ENCODE measurements at places on chromosomes 7 and 10.

GRCh38 chr10:83459124-83459523 is 680.2 kb upstream of the GHITM start:
- DNase-seq, result no peak

GRCh38 chr7:128855559-128855958 is 7.1 kb upstream of the ATP6V1F start:
- no peak for DNase-seq

DNA sequence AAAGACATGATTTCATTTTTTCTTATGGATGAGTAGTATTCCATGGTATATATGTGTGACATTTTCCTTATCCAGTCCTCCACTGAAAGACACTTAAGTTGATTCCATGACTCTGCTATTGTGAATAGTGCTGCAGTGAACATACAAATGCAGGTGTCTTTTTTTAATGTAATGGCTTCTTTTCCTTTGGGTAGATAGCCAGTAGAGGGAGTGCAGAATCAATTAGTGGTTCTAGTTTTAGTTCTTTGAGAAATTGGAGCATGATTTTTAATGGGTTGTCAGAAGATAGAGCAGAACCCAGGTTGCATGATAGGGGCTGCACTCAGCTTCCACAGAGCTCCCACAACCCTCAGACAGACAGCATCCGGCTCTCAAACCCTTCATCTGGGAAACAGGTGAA is 152.9 kb upstream of the PLXDC2 start:
- no peak for DNase-seq

DNA sequence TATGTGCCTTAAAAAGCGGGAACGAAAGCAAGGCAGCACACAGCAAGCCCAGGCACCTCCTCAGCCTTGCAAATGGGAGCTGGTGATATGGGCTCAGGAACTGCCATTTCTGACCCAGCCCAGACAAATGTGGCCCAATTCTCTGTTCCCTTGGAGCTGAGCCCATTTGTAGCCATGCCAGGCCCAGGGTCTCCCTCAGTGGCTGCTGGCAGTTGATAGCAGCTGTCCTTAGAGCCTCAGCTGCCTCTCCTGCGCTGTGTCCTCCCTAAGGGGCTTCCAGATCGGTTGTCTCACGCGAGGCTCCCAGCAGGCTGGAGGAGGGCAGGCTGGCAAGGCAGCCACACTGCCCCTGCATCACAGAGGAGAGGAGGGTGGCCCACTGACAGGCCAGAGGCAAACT is 275.8 kb downstream of the KCNMA1 start:
- DNase-seq, result no peak

DNA sequence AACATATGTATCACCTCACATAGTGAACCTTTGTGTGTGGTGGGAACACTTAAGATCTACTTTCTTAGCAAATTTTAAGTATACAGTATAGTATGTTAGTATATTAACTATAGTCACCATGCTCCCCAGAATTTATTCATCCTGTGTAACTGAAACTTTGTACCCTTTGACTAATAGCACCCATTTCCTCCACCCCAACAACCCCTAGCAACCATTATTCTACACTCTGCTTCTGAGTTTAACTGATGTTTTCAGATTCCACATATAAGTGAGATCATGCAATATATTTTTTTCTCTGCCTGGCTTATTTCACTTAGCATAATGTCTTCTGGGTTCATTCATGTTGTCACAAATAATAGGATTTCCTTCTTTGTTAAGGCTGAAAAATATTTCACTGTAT is 6.9 kb upstream of the VWDE start:
- DNase-seq, result no peak

- no peak for DNase-seq
These were observed 1159.5 kb downstream of the CNTNAP2 start for GRCh38 chr7:147276106-147276505.

DNA sequence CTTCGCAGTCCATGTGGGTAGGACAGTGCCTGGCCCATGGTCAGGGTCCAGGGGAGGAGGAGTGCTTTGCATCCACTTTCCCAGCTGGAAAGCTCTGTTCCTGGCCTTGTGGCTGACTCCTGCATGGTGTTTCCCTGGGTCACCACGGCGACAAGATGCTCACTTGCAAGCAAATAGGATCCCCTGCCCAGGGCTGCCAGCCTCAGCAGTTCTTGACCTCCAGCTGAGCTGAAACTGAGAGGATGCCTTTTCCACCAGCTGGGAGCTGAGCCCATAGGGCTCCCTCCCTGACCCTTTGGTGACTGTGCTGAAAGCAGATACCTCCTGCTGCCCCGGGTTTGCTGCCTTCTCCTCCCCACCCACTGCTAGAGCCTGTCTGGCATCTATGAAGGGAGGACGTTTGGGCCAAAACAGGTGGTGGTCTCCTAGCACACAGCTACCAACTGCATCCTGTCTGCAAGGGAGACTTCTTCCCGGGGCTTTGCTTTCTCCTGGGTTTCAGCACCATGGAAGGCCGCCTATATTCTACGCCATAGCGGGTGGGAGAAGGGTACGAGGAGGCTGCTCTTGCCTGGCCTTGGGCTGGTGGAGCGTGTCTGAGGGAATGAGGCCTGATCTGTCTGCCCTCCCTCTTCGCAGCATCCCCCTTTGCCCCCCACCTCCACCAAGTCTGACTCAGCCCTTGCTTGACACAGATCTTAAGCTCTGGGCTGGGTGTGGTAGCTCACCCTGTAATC is 34.4 kb downstream of the UBTD1 start:
- DNase-seq, result no peak

GRCh38 chr7:130740606-130741005 is 6.6 kb upstream of the KLF14 start:
- no peak for DNase-seq

DNA sequence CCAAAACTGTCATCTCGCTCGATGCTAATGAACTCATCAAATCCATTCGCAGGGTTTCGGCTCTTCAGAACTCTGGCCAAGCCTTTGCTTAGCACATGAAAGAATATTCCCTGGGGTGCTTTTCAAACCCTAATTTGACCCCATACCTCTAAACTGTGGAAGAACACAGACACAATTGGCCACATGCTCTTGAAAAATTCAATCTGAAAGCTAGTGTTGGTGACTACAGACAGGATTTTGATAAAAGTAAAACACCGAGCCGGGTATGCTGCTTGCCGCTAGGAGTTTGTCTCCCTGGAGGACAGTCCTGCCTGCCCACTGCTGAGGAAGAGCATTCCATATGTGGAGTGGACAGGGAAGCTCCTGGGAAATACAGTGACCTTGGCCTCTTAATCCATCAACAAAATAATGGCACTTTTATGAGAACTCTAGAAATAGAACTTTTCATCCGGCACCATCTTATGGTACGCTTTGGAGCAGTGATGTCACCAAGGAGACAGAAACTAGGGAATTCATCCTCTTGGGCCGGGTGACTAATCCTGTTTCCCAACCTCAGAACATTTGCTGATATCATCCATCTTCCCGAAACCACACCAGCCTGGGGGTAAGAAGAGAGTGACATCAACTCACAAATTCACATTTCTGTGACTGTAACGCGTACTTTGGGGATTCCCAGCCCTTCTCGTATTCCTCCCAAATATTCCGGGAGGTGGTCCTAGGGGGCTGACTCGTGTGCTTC is 34.2 kb downstream of the MTURN start:
- DNase-seq, result no peak

GRCh38 chr7:27155816-27156507 is 513 bp downstream of the HOXA7 start:
- no peak for DNase-seq

GRCh38 chr7:106346678-106347217 is 62.0 kb upstream of the NAMPT start:
- no peak for DNase-seq

DNA sequence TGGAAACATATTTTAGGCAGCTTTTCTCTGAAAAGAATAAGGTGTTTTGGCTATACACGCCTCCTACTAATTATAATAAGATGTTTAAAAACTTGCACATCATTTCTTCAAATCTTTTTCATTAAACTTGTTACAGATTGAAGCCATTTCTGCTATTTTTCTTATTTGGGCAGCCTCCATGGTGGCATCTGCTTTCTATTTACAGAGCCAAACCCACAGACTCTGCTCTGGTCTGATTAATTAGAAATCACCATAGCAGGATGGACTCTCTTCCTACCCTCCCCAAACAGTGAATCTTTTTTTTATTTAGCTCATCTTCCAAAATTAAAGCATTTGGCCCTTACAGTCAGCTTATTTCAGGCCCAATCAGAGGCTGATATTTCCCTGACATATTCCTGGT is 85.7 kb upstream of the AOAH start:
- DNase-seq, result no peak

DNA sequence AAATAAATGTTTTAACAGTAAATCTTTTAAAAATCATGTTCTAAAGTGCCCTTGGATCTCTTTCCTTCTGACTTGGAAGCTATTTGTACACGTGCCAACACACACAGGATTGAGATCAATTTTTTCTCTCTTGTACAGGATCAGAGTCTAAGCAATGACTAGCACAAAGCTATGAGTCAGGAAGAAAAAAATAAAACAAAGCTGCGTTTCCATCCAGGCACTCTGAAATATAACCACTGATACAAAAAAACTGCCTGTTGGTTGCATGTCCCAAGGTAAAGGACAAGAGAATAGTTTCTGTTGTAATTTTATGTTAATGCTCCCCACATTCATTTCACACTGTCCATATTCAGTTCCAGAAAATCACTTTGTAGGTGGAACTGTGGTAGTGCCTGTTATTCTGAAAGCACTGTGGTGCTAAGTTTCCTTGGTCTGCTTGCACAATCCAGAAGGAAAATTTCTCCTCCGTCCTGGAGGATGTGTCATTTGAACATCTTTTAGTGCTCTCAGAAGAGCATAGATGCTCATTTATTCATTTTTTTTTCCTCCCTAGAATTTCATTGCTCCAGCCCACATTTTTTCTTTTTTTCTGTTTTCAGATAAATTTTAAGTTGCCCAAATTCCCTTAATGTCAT is 113.4 kb downstream of the PLXDC2 start:
- no peak for DNase-seq

- no peak for DNase-seq
These were observed 45.6 kb downstream of the SMURF1 start for GRCh38 chr7:99098286-99098823.

DNA sequence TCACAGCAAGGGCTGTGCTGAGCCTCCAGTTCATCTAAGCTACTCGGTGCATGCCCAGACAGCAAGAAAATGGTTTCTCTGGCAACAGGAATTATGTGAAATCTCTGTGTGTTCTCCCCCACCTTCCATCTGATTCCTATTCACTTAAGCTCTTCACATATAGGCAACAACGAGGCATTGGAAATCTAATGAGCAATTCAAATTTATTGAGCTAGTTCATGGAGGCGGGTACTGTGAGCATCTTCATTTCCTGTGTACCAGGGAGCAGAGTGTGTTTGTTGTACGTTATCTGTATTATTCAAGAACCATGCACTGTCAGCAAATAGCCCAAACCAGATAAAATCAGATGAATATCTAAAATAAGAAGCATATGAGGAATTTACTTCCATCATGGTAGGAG is 739.1 kb downstream of the MAGI2 start:
- DNase-seq, result no peak

GRCh38 chr7:39987641-39988347 is 37.7 kb downstream of the CDK13 start:
- no peak for DNase-seq

Data from activated T-helper 1 cell treated with anti-CD3 and anti-CD28 coated beads, Interleukin-2, amount 50 U/mL, for 16 hours (primary cell).